ENCODE measurements at places on chromosomes 2 and 18. TPM values are rescaled to one million over a fixed set of nuclear protein-coding genes. Genes with fewer than 3 reads are reported as not detected.

- no peak for DNase-seq
- H3K4me1 ChIP-seq = no peaks in the 10 kb centered on the region
- H3K4me3 ChIP-seq = no peak overlapping the region
- H3K27ac ChIP-seq = no peak overlapping the region
- H3K27me3 ChIP-seq = peaks cover 4% of the 10 kb centered on the region
Measured at GRCh38 chr2:48845684-48846083, 90.2 kb upstream of the LHCGR start.

The RBM43 gene
- 3.1 TPM for polyA plus RNA-seq

GRCh38 chr18:46716827-46717226 lies 40.0 kb downstream of the ST8SIA5 start:
- no peaks in the 10 kb centered on the region for H3K36me3 ChIP-seq
- no peak overlapping the region for H3K4me3 ChIP-seq
- no peak overlapping the region for H3K27ac ChIP-seq
- H3K4me1 ChIP-seq = no peaks in the 10 kb centered on the region

- no peak for DNase-seq
- H3K27ac ChIP-seq = no peak overlapping the region
- peaks cover 7% of the 10 kb centered on the region for H3K4me1 ChIP-seq
- no peaks in the 10 kb centered on the region for H3K36me3 ChIP-seq
Measured at GRCh38 chr2:2874341-2874740, 503.3 kb downstream of the EIPR1 start.

GRCh38 chr18:8480506-8481328 lies 128.5 kb upstream of the RAB12 start:
- no peak overlapping the region for H3K27ac ChIP-seq
- peaks cover 16% of the 10 kb centered on the region for H3K27me3 ChIP-seq
- peaks cover 4% of the 10 kb centered on the region for H3K4me1 ChIP-seq
- no peak for DNase-seq
- no peak overlapping the region for H3K4me3 ChIP-seq

The CFAP210 gene
- polyA plus RNA-seq = not detected

- H3K27ac ChIP-seq = no peak overlapping the region
- H3K4me3 ChIP-seq = peak overlapping the region; percentile 31
- peaks cover 32% of the 10 kb centered on the region for H3K27me3 ChIP-seq
Measured at GRCh38 chr2:121888189-121888557, 132.7 kb downstream of the TSN start.

- no peak overlapping the region for H3K27ac ChIP-seq
- H3K4me1 ChIP-seq = peaks cover 21% of the 10 kb centered on the region
- DNase-seq = no peak
- no peak overlapping the region for H3K4me3 ChIP-seq
Measured at GRCh38 chr2:46845542-46846486, 69.8 kb downstream of the MCFD2 start.

DNA sequence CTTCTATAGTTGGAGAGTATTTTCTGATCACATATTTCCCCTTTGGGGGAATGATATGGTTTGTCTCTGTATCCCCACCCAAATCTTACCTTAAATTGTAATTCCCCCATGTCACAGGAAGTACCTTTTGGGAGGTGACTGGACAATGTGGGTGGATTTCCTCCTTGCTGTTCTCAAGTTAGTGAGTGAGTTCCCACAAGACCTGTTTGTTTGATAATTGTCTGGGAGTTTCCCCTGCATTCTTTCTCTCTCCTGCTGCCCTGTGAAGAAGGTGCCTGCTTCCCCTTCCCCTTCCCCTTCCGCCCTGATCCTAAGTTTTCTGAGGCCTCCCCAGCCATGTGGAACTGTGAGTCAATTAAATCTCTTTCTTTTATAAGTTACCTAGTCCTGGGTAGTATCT lies 222.7 kb upstream of the SLC39A10 start:
- no peaks in the 10 kb centered on the region for H3K36me3 ChIP-seq
- DNase-seq = no peak
- no peaks in the 10 kb centered on the region for H3K27me3 ChIP-seq
- H3K27ac ChIP-seq = no peak overlapping the region
- no peaks in the 10 kb centered on the region for H3K4me1 ChIP-seq

DNA sequence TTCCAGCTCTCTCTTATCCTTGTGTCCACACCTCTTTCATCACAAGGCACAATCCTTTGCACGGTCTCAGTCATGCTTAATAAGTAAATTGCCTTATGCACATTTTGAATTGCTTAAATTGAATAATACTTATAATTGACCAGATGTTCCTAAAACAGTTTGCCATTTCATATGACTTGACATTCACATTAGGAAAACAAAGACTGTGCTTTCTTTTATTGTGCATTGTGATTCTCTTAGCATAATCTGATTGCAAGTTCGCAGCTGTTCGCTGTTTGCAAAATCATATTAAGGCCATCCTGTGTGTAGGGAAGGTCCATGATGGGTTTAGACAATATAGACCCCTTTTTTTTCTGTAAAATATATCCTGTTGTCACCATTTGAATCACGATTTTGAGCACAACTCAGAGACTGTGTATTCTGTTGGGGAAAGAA lies 75.6 kb downstream of the RNF144A start:
- no peak overlapping the region for H3K4me3 ChIP-seq
- H3K27ac ChIP-seq = no peak overlapping the region

DNA sequence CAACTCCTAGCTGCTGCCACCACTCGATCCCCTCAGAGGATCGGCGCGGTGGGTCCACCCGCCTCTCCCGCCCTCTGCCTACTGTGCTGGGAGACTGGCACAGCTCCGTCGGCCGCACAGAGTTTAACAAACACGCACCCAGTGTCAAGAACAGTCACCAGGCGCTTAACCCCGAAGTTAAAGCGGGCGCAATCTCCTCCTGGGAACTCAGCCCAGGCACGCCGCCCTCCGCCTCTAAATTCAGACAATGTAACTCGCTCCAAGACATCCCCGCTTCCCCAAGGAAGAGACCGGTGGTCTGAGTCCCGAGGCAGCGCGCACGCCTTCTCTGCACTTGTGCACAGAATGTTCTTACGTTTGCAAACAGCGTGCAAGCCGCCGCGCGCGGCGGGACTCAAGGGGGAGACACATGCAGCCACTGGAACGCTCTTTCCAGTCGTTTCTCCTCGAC lies 533 bp downstream of the CXCR4 start:
- DNase-seq = no peak
- peaks cover 32% of the 10 kb centered on the region for H3K36me3 ChIP-seq
- peak overlapping the region; percentile 97 for H3K4me3 ChIP-seq
- H3K27ac ChIP-seq = peak overlapping the region; percentile 100
- peaks cover 78% of the 10 kb centered on the region for H3K4me1 ChIP-seq
- no peaks in the 10 kb centered on the region for H3K27me3 ChIP-seq

GRCh38 chr2:26164641-26165211 lies 8.2 kb upstream of the GAREM2 start:
- no peak overlapping the region for H3K27ac ChIP-seq
- no peaks in the 10 kb centered on the region for H3K36me3 ChIP-seq
- DNase-seq = no peak

DNA sequence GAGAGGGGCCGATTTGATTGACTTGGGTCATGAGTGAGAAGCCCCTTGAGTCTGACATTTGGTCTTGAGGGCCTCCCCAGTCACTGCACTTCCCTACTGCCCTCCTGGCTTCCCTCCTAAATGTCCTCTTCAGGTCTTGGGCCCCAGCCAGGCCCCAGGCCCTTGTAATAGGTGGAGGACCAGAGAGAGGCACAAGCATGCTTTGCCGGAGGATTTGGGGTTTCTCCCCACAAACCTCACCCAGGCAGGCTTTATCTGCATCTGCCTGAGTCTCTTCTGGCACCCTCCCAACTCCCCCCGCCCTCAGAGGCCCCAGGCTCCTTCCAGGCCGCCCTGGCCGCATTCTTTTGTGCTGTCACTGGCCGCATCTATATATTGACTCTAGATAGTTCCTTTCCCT lies 270.7 kb downstream of the HAUS1 start:
- H3K4me1 ChIP-seq = no peaks in the 10 kb centered on the region
- H3K27ac ChIP-seq = peak overlapping the region; percentile 65
- no peak for DNase-seq
- H3K4me3 ChIP-seq = no peak overlapping the region
- no peaks in the 10 kb centered on the region for H3K36me3 ChIP-seq

DNA sequence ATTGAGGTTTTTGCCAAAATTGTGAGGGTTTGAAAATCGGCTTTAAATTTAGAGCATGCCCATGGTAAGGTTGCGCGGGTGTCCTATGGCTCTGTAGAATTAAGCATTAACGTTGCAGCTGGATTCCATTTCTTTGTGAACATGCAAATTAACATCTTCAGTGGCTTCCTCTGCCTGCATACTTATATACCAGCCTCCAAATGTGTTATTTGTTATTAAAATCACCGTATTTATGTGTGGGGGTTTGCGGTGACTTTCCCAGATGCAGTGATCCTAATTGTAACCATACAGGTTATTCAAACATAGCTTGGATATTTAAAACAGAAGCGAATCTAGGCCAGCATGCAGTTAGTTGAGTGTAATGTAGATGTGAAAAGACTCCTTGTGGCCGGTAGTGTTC lies 80.2 kb downstream of the TGOLN2 start:
- no peaks in the 10 kb centered on the region for H3K36me3 ChIP-seq
- H3K4me1 ChIP-seq = no peaks in the 10 kb centered on the region
- H3K4me3 ChIP-seq = no peak overlapping the region
- no peak for DNase-seq
- peaks cover 17% of the 10 kb centered on the region for H3K27me3 ChIP-seq

- no peaks in the 10 kb centered on the region for H3K27me3 ChIP-seq
- no peak overlapping the region for H3K27ac ChIP-seq
- no peak for DNase-seq
- no peak overlapping the region for H3K4me3 ChIP-seq
Measured at GRCh38 chr2:72103690-72104089, 44.0 kb downstream of the CYP26B1 start.

- H3K4me3 ChIP-seq = peak overlapping the region; percentile 76
- DNase-seq = no peak
- H3K36me3 ChIP-seq = no peaks in the 10 kb centered on the region
- peaks cover 4% of the 10 kb centered on the region for H3K4me1 ChIP-seq
- H3K27me3 ChIP-seq = peaks cover 54% of the 10 kb centered on the region
- H3K27ac ChIP-seq = peak overlapping the region; percentile 59
Measured at GRCh38 chr2:172427990-172428831, 825 bp downstream of the ITGA6 start.

- H3K27ac ChIP-seq = no peak overlapping the region
- no peak overlapping the region for H3K4me3 ChIP-seq
- H3K4me1 ChIP-seq = no peaks in the 10 kb centered on the region
- H3K27me3 ChIP-seq = no peaks in the 10 kb centered on the region
- H3K36me3 ChIP-seq = no peaks in the 10 kb centered on the region
- no peak for DNase-seq
Measured at GRCh38 chr2:117212562-117212961, 601.9 kb upstream of the DDX18 start.

- H3K4me3 ChIP-seq = no peak overlapping the region
- no peaks in the 10 kb centered on the region for H3K27me3 ChIP-seq
- DNase-seq = no peak
- H3K4me1 ChIP-seq = no peaks in the 10 kb centered on the region
- H3K36me3 ChIP-seq = no peaks in the 10 kb centered on the region
- no peak overlapping the region for H3K27ac ChIP-seq
Measured at GRCh38 chr2:206478340-206478739, 35.0 kb downstream of the ADAM23 start.

The TMEM17 gene
- polyA plus RNA-seq = not detected

The MC2R gene
- not detected for polyA plus RNA-seq

DNA sequence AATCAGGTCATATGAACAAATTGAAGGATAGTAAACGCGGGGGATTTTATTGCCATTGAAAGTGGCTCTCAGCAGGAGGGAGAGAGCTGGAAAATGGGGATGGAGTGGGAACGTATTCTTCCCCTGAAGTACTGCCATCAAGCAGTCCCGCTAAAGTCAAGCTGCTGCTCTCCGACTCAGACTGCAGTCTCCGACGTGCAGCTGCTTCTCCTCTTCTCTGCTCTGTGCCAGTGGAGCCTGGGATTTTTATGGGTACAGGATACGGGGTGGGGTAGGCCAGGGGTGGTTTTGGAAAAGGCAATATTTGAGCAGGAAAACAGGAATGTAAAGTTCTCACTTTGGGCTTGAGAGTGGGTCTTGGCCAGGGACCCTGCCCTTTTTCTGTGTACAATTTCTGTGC lies 33.0 kb downstream of the KCTD18 start:
- no peak overlapping the region for H3K27ac ChIP-seq
- peaks cover 5% of the 10 kb centered on the region for H3K4me1 ChIP-seq
- H3K4me3 ChIP-seq = no peak overlapping the region
- H3K27me3 ChIP-seq = no peaks in the 10 kb centered on the region
- H3K36me3 ChIP-seq = no peaks in the 10 kb centered on the region

GRCh38 chr18:5817816-5818215 lies 77.5 kb downstream of the TMEM200C start:
- no peak overlapping the region for H3K27ac ChIP-seq
- H3K36me3 ChIP-seq = no peaks in the 10 kb centered on the region
- H3K27me3 ChIP-seq = no peaks in the 10 kb centered on the region
- no peaks in the 10 kb centered on the region for H3K4me1 ChIP-seq
- no peak for DNase-seq
- H3K4me3 ChIP-seq = no peak overlapping the region

DNA sequence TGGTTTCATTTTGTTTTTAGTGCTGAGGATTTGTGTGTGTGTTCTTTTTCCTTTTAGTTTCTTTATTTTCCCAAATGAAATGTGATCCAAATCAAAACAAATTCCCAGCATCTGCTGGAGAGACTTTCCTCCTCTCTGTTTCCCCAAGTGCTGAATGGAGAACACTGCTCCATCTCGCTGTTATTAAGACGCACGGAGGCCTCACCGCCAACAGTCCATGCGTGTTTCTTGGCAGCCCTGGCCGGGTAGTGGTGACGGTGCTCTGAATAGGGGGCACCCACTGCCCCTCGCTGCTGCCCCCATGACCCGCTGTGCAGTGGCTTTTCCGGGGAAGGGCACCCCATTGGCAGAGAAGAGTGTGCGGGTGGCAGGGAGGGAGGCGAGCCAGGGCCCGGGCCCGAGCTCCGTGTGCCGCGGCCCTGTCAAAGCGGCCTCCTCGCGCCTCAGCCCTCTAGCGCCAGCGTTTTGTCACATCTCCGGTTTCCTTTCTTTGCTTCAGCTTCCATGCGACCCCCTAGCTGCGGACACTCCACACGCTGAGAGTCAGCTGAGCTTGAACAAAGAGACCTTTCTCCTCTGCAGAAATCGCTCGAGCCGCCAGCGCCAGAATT lies 473.7 kb upstream of the SALL3 start:
- H3K27ac ChIP-seq = no peak overlapping the region
- DNase-seq = no peak
- H3K27me3 ChIP-seq = no peaks in the 10 kb centered on the region
- H3K36me3 ChIP-seq = no peaks in the 10 kb centered on the region
- no peak overlapping the region for H3K4me3 ChIP-seq
- H3K4me1 ChIP-seq = no peaks in the 10 kb centered on the region

The UGT1A3 gene
- polyA plus RNA-seq = not detected

The MAL gene
- not detected for polyA plus RNA-seq

All from naive B cell (primary cell).